Thymus (tissue), 14 donors: ENCODE measurements at places on chromosomes 5 and 9. TPM values are rescaled to one million over a fixed set of nuclear protein-coding genes. Genes with fewer than 3 reads are reported as not detected.
A peak's percentile ranks its signal among the peaks of the same experiment; 100 is the strongest.

- no peak for DNase-seq
Measured at GRCh38 chr9:4836676-4837075, 43.9 kb downstream of the RCL1 start.

- DNase-seq = no peak
Measured at GRCh38 chr9:34506623-34507022, 16.2 kb downstream of the ENHO start.

- DNase-seq = peak; percentile 15
Measured at GRCh38 chr5:128197896-128198522, 114.4 kb downstream of the SLC12A2 start.

DNA sequence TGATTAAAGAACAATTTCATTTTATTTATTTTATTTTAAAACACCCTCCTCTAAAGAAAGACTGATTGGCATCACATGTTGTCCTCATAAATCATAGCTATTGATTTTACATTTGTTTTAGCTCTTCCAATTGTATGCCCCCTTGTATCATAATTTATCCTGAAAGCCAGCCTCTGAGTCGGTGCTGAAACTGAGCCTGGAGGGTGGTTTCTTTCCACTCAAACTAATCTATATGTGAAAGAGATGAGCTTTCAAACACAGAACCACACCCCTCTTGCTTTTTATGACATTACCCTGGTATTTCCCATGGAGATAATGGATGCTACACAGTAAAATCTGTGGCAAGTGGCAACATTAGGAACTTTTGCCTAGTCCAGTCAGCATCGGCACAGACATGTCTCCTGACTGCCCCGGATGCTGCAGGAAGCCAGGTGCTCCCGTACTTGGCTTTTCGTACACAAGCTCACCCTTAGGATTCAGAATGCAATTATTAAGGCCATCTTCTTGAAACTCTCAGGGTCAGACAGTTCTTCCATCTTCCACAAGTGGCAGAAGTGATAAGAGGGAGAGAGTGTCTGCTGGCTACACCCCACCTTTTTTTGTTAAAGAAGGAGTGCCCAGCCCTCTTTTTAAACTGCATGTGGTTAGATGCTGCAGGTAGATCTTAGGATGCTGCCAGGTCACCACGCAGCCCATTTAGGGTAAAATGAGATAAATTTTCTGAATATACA is 91.1 kb downstream of the SNCAIP start:
- DNase-seq = no peak

DNA sequence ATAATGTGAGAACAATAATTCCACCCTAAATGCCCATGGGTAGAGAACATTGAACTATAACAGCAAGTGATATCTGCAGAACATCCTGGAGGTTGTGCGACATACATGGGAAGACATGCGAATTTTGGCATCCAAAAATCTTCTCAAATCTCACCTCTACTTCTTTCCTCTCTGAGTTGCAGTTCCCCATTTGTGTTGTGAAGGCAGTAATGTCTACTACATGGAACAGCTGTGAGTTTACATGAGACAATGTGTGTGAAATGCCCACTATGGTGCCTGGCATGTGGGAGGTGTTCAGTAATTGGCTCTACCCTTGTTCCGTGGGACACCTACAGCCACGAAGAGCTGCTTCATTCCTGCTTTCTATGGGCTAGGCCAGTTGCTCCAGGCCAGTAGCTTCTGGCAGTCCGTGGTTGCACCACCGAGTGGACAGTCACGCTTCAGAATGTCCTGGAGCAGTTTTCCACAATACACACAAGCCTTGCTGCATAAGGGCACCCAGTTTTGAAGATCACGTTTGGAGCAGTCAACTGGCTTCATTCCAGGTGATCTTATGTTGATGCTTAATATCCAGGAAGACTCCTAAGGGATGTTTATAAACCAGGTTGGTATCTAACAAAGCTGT is 297.7 kb downstream of the DEPDC1B start:
- DNase-seq = no peak

The GPX8 gene
- 4.1 TPM for polyA plus RNA-seq

The RFX3 gene
- 7.8 TPM for polyA plus RNA-seq

The SIT1 gene
- 42.2 TPM for polyA plus RNA-seq

The APBA1 gene
- 0.80 TPM for polyA plus RNA-seq
